Upper lobe of left lung (tissue), 6 donors: ENCODE measurements at places on chromosomes 2 and 18. TPM values are rescaled to one million over a fixed set of nuclear protein-coding genes. Genes with fewer than 3 reads are reported as not detected.
A peak's percentile ranks its signal among the peaks of the same experiment; 100 is the strongest.

DNA sequence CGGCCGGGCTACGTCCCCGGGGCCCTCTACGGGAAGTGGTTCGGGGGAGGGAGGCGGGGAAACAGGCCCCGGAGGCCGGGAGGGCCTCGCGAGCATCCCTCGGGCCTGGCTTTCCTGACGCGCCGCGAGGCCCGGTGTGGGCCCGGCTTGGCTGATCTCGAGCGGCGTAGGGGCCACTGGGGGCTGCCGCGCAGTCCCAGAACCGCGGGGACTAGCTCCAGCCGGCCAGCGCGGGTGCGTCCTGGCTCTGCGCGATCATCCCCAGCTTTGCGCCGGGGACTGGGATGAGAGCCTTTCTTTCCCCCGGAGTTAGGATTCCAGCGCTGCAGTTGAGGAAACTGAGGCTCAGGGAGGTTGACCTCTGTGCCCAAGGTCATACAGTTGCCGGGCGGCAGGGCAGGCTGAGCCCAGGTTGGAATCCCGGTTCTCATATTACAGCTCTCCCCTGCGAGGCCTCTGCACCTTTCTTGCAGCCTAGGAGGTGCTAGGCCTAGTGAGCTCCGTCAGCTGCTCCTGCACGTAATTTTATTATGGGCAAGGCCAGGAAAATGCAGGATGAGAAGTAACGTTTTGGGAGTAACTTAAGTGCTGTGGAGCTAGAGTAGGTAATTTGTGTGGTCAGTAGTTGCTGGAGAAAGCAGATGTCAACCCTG, 501 bp downstream of the LPIN1 start:
- H3K27ac ChIP-seq, result peak overlapping the region; percentile 86
- H3K36me3 ChIP-seq, result no peaks in the 10 kb centered on the region

GRCh38 chr2:134819334-134819733, 19.1 kb upstream of the ACMSD start:
- no peak overlapping the region for H3K27ac ChIP-seq
- no peak for DNase-seq
- H3K27me3 ChIP-seq, result no peaks in the 10 kb centered on the region

- no peaks in the 10 kb centered on the region for H3K27me3 ChIP-seq
- no peaks in the 10 kb centered on the region for H3K36me3 ChIP-seq
- no peak overlapping the region for H3K27ac ChIP-seq
- no peak for DNase-seq
- H3K4me1 ChIP-seq, result no peaks in the 10 kb centered on the region
These were observed 95.7 kb downstream of the CDC42EP3 start for GRCh38 chr2:37575780-37576179.

DNA sequence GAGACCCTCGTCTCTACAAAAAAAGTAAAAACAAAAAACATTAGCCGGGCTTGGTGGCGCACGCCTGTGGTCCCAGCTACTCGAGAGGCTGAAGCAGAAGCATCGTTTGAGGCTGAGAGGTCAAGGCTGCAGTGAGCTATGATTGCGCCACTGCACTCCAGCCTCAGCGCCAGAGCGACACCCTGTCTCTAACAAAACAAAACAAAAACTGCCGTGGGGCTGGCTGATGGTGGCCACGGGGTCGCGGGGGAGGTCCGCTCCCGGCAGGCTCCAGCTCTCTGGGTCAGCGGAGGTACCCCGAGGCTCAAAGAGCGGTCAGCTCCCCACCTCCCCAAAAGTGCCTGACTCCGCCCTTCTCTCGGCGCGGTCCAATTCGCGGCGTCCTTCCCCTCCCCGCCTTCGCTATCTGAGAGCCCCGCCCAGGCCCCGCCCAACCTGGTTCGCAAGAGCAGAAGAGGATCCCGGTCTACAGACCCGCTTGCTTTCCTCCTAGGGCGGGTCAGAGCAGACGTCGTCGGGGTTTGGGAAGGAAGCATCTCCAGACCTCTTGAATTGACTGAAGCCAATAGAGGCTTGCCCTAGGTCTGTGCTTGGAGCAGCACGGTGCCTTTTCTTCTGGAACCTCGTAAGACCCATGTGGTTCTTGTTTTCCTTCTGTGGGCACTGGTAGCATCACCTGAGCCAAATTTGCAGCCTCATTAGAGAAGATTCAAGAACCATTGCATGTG, 7.8 kb downstream of the RAX start:
- H3K4me3 ChIP-seq, result peak overlapping the region; percentile 21
- DNase-seq, result no peak
- H3K36me3 ChIP-seq, result no peaks in the 10 kb centered on the region
- no peak overlapping the region for H3K27ac ChIP-seq
- H3K4me1 ChIP-seq, result peaks cover 24% of the 10 kb centered on the region

DNA sequence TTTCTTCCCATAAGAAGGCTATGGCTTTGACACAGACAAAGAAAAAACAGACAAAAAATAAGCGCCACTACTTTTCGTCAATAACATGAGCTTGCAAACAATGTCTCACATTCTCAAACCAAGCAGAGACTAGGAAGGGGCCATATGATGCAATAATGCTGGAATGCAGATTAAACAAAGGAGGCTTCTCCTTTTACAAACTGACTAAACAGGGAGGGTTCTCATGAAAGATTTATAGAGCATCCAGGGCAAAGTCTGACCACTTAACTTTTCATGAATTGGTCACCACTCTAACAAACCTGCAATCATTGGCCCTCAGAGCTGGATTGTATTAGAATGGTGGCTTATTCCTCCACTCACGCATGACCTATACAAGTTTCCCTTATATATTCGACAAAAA, 663.3 kb upstream of the CHAC2 start:
- no peaks in the 10 kb centered on the region for H3K36me3 ChIP-seq
- DNase-seq, result no peak
- H3K4me3 ChIP-seq, result no peak overlapping the region
- H3K27ac ChIP-seq, result no peak overlapping the region
- no peaks in the 10 kb centered on the region for H3K4me1 ChIP-seq

GRCh38 chr2:37634914-37635503, 36.4 kb downstream of the CDC42EP3 start:
- peaks cover 9% of the 10 kb centered on the region for H3K4me1 ChIP-seq
- DNase-seq, result no peak
- H3K27ac ChIP-seq, result peak overlapping the region; percentile 83
- H3K36me3 ChIP-seq, result no peaks in the 10 kb centered on the region
- H3K27me3 ChIP-seq, result no peaks in the 10 kb centered on the region
- no peak overlapping the region for H3K4me3 ChIP-seq

Gene MIB1
- 21.0 TPM for total RNA-seq

Gene UGT1A4
- 0.24 TPM for total RNA-seq

Gene HOXD13
- total RNA-seq, result not detected

Gene SKOR2
- total RNA-seq, result not detected
